ENCODE measurements at places on chromosomes 4 and X. TPM values are rescaled to one million over a fixed set of nuclear protein-coding genes. Genes with fewer than 3 reads are reported as not detected.

DNA sequence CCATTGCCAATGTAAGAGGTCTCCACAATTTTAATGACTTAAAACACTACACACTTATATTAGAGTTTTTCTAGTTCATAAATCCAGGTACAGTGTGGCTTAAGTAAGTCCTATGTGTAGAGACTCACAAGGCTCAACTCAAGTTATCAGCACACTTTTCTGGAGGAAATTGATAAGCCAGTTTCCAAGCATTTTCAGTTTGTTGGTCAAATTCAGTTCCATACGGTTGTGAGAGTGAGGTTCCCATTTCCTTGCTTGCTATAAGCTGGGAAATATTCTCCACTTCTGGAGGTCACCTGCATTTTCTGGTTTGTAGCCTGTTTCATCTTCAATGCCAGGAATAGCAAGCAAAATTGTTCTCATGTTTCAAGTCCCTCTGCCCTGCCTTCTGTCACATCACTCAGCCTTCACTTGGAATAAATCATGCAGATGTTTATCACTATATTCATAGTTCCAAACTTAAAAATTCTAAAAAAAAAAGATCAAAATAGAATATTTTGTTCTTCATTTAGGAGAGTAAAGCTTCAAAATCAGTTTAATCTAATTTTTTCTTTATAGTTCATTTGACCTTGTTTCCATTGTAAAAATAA is 1137.5 kb upstream of the INTU start:
- no peak overlapping the region for H3K27ac ChIP-seq
- no peaks in the 10 kb centered on the region for H3K36me3 ChIP-seq
- H3K4me3 ChIP-seq = no peak overlapping the region
- no peaks in the 10 kb centered on the region for H3K4me1 ChIP-seq
- DNase-seq = no peak

- DNase-seq = no peak
- H3K27ac ChIP-seq = no peak overlapping the region
Measured at GRCh38 chr4:47415719-47416118, 47.8 kb downstream of the COMMD8 start.

DNA sequence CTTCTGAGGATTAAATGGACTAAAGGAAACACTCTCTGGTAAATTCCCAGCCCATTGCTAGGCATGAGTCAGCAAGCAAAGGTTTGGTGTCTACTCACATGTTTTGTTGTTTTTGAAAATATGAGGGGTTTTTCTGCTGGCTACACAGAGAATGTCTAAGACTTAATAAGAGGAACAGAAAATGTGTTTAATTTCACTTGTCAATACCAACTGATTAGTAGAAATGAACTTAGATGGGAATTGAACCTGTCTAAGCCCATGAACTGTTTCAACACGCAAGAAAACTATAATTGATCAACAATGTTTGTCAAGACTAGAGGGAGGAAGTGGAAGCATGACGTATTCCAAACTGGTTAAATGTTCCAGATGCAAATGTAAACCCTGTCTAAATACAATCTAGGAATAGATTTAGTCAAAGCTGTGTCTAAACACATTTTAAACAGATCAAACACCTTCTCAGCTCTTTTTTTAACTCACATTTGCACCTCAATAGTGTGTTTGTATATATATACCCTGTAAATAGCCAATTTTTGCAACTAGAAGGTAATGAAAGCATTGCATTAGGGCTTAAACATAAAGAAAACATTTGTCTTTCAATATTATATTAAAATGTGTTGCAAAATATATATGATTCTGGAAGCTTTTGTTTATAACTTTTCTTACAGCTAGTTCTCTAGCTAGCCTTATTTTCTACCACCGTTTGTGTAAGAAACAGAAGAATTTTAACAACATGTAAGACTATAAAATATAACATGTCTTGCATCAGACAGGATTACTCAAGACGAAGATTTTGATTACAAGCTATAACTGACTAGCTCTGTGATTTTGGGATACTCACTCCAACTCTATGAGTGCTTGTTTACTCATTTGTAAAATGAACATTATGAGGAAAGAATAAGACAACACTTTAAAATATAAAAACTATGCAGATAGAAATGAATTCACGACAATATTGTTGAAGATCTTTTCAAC is 607.8 kb downstream of the FSTL5 start:
- no peak overlapping the region for H3K27ac ChIP-seq
- no peak overlapping the region for H3K4me3 ChIP-seq
- H3K36me3 ChIP-seq = no peaks in the 10 kb centered on the region
- H3K27me3 ChIP-seq = no peaks in the 10 kb centered on the region
- no peak for DNase-seq
- H3K4me1 ChIP-seq = no peaks in the 10 kb centered on the region

DNA sequence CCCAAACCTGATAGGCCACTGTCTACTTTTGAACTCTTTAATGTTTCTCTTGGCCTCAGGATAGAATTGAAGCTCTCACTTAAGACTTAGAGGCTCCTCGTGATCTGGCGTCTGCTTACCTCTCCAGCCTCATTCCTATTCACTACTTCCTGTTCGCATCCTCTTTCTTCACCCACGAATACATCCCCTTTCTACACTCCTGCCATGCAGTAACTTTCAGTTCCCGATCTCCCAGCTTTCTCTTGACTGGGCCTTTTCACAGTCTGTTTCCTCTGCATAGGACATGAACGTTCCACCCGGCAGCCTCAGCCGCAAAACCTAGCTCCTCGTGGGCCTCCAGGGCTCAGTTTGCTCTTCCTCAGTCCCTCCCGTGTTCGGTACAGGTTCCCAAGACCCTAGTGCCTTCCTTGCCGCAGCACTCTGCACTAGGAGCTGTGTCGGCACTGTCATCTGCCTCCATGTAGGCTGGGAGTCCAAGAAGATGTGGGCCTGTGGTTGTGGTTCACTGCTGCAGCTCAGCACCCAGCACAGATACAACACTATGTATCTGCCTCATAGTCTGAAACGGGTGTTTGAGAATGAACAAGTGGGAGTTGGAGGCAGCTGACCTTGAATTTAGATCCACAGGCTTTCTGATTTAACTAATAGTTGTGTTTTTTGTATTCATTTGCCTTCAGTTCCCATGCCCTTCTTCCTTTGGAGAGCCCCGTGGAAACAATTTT is 15.8 kb downstream of the RPL39 start:
- H3K36me3 ChIP-seq = peaks cover 2% of the 10 kb centered on the region
- H3K27ac ChIP-seq = no peak overlapping the region

The LANCL3 gene
- 0.04 TPM for total RNA-seq

GRCh38 chr4:144955104-144955503 is 142.9 kb downstream of the ANAPC10 start:
- H3K36me3 ChIP-seq = peaks cover 2% of the 10 kb centered on the region
- no peaks in the 10 kb centered on the region for H3K27me3 ChIP-seq
- H3K4me3 ChIP-seq = no peak overlapping the region

The BEND2 gene
- total RNA-seq = not detected

GRCh38 chr4:74018116-74018515 is 19.6 kb upstream of the CXCL5 start:
- DNase-seq = no peak
- H3K4me1 ChIP-seq = peaks cover 9% of the 10 kb centered on the region
- no peaks in the 10 kb centered on the region for H3K36me3 ChIP-seq
- no peaks in the 10 kb centered on the region for H3K27me3 ChIP-seq
- no peak overlapping the region for H3K27ac ChIP-seq

GRCh38 chr4:90979556-90979955 is 852.4 kb downstream of the CCSER1 start:
- H3K36me3 ChIP-seq = no peaks in the 10 kb centered on the region
- H3K27ac ChIP-seq = no peak overlapping the region
- no peaks in the 10 kb centered on the region for H3K27me3 ChIP-seq
- no peak overlapping the region for H3K4me3 ChIP-seq

DNA sequence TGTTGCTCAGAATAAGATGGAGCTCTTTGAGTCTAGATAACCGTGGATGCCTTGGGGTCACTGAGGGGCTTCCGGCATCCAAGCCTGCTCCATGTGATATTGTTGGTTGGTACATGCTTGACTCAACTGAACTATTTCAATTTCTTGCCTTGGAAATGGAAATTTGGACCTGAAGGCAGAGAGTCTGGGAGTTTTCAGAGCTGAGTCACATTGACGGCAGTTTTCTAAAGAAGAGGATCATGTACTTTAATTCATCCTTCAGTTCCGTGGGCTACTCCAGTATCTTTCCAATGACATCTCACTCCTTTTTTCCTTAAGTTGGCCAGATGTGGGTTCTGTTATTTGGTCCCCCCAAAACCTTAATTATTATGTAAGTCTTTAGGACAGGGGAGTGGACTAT is 100.5 kb downstream of the MFAP3L start:
- H3K27ac ChIP-seq = no peak overlapping the region
- peaks cover 5% of the 10 kb centered on the region for H3K27me3 ChIP-seq
- H3K4me3 ChIP-seq = no peak overlapping the region

The CFAP99 gene
- total RNA-seq = not detected

GRCh38 chr4:80054375-80054774 is 18.7 kb downstream of the ANTXR2 start:
- H3K36me3 ChIP-seq = peaks cover 14% of the 10 kb centered on the region
- no peak overlapping the region for H3K4me3 ChIP-seq
- DNase-seq = no peak
- H3K4me1 ChIP-seq = peaks cover 36% of the 10 kb centered on the region
- no peaks in the 10 kb centered on the region for H3K27me3 ChIP-seq

DNA sequence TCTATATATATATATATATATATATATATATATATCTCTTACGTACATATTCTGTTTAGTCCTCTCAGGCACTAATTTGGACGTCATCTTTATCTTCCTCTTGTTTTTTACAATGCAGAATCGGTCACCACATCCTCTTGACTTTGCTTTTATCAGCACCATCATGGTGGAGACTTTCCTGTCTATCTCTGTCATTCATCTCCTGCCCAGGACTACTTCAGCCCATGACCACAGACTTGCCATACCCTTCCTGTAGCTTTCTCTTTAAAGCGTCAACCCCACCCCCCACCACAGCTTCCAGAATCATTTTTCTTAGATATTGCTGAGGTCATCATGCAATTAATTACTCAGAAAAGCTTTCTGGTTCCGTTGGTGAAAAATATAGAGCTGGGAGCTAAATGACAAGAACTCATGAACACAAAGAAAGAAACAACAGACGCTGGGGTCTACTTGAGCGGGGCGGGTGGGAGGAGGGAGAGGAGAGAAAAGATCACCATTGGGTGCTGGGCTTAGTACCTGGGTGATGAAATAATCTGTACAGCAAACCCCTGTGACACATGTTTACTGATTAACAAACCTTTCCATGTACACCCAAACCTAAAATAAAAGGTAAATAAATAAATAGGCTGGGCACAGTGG is 30.5 kb upstream of the PRKX start:
- no peaks in the 10 kb centered on the region for H3K27me3 ChIP-seq
- peak; percentile 5 for DNase-seq
- H3K4me1 ChIP-seq = peaks cover 10% of the 10 kb centered on the region
- peak overlapping the region; percentile 47 for H3K4me3 ChIP-seq
- peak overlapping the region; percentile 64 for H3K27ac ChIP-seq
- peaks cover 2% of the 10 kb centered on the region for H3K36me3 ChIP-seq

DNA sequence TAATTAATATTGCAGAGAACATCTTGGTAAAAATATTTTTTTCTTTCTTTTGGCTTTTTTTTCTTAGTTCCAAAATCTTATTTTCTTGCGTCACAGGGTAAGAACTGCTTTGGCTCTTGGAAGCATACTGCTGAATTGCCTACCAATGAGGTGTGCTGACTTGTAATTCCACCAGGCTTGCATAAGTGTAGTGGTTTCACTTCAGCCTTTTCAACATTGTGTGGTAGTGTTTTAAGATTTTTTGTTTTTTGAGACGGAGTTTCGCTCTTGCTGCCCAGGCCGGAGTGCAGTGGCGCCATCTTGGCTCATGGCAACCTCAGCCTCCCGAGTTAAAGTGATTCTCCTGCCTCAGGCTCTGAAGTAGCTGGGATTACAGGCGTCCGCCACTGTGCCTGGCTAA is 42.4 kb downstream of the N4BP2 start:
- H3K27me3 ChIP-seq = no peaks in the 10 kb centered on the region
- H3K4me1 ChIP-seq = peaks cover 2% of the 10 kb centered on the region
- no peak for DNase-seq
- H3K27ac ChIP-seq = no peak overlapping the region

DNA sequence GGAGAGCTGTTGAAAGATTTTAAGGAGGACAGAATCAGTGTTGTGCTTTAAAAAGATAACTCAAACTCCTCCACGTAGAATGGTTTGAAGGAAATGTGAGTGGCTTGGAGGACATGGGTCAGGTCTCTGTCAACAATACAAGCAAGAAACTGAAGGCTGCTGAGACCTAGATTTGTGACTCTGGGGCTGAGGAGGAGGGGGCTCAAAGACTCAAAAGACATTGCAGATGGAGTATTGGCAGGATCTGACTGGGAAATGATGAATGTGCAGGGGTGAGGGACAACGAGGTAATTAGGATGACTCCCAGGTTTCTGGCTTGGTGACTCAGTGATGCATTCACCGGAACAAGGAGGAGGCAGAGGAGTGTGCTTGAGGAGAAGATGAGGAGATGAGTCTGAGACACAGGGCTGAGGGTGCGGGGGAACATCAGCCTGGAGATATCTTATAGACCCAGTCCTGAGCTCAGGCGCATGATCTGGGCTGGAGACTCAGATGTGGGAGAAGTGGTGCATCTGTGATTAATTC is 3.3 kb upstream of the RPS4X start:
- H3K27ac ChIP-seq = no peak overlapping the region
- H3K36me3 ChIP-seq = peaks cover 14% of the 10 kb centered on the region
- no peak overlapping the region for H3K4me3 ChIP-seq
- peaks cover 16% of the 10 kb centered on the region for H3K27me3 ChIP-seq
- H3K4me1 ChIP-seq = no peaks in the 10 kb centered on the region

- H3K36me3 ChIP-seq = peaks cover 1% of the 10 kb centered on the region
- H3K27ac ChIP-seq = no peak within 1 kb of the TSS
- peak within 1 kb of the TSS; percentile 76 for H3K4me3 ChIP-seq
- peaks cover 88% of the 10 kb centered on the region for H3K27me3 ChIP-seq
Measured at GRCh38 chrX:100409610-100410590, at the start of gene PCDH19. PCDH19 (minus strand) TSS chrX:100410273; CDS start chrX:100408597, 1,676 bp downstream.

DNA sequence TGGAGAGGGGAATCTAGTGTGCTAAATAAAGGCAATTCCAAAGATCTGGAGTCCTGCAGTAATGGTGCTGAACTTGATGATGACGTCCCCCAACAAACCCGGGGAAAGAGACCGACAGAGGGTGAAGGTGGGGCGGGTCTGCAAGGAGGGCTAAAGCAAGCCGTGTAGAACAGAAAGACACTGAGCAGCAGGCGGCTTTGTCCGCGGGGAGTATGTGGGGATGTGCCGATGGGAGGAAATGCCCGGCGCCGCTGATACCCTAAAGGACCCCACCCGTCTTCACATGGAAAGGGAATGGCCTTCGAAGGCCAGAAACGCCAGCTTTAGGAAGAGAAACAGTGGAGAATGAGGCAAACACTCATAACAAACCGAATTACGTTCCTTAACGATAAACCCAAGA is 528.9 kb downstream of the ZNF674 start:
- no peaks in the 10 kb centered on the region for H3K27me3 ChIP-seq
- H3K36me3 ChIP-seq = no peaks in the 10 kb centered on the region
- H3K4me3 ChIP-seq = no peak overlapping the region
- no peak overlapping the region for H3K27ac ChIP-seq
- DNase-seq = no peak
- no peaks in the 10 kb centered on the region for H3K4me1 ChIP-seq

Measured in activated naive CD8-positive, alpha-beta T cell treated with anti-CD3 and anti-CD28 coated beads for 36 hours (primary cell).